ENCODE measurements at places on chromosomes 7 and 10.

DNA sequence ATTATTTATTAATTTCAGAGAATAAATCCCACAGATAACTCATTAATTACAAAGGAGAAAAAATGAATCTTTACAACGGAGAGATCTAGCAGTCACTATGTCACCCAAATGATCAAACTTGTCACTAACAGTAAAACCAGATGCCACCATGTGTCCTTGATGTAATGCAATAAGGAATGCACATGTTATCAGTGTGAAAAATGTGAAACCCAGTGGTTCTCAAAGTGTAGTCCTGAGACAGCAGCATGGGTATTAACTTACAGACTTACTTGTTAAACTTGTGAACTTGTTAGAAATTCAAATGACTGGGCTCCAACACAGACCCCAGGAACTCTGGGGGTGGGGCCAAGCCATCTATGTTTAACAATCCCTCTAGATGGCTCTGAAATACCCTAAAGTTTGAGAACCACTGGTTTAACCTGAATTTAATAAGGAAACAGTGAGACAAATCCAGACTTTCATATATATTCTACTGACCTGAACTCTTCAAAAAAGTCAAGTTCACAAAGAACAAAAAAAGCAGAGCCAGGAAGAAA lies 77.4 kb downstream of the RNLS start:
- no peak for DNase-seq

GRCh38 chr10:104339469-104340110 lies 1.3 kb upstream of the ITPRIP start:
- DNase-seq, result no peak

- DNase-seq, result no peak
Measured at GRCh38 chr7:16270844-16271243, 150.5 kb downstream of the CRPPA start.

- no peak for DNase-seq
Measured at GRCh38 chr7:2474813-2475677, 1.2 kb downstream of the GRIFIN start.

DNA sequence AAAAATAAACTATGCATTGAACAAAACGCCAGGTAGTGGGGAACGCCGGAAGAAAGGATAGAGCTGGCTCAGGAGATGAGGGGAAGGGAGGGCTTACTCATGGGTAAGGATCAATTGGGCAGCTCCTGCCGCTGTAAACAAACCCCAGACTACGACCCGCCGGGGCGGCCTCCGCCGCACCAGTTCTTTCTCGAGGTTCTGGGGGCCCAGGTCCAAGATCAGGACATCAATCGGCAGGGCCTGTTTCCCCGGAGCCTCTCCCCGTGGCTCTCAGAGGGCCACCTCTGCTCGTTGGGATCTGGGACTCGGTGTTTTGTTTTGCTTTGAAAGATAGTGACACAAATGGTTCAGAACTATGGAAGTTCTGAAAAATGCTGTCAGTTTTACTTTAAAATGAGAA lies 140.4 kb downstream of the ELFN1 start:
- DNase-seq, result no peak

DNA sequence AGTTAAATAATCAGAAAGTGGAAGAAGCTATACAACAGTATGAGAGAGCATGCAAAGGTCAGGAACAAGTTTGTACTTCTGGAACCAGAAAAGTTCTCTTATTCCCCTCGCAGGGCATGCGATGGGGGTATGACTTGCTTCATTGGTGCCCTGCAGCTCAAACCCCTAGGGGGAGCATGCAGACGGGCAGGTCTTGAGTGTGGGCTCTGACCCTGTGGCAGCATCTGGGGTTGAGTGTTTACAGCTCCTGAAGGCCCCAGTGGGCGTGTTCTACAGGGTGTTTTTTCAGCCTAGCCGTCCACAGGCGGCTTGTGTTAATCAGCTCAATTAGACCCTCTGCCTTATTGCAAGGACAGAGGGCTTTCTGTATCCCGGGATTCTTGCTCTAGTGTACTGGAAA lies 44.5 kb downstream of the KIF20B start:
- no peak for DNase-seq

DNA sequence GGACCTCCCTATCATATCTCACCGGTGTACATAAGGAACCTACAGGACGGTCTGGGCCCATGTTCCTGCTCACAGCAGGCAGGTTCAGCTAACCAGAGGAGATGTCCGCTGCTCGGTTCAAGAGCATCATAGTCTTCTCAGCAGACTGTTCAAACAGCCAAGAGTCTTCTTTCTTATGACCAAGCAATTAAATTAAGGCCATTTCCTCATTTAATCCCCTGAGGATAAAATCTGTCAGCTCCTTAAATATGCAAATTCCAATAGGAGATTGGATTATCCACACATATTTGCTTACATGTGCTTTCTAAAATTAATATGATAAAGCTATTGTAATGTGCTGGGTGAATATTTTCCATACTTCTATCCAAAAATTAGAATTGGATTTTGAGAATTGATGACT lies 59.7 kb downstream of the LMBR1 start:
- DNase-seq, result no peak

DNA sequence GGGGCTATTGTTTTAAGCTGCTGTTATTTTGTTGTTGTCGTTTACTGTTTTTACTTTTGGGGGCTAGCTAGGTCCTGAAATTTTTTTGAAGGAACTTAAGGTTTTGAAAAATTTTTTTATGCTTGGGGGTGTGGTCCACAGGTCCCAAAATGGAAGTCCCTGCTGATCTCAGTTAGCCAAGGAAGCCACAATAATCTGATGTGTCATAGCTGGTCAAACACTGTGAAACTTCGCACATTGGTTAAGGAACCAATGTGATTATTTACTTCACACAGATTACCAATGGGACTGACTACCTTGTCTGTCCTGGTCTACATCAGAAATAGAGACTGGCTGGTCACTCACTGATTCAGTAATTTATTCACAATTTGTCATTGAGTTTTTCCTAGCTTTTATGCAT lies 29.5 kb upstream of the HYCC1 start:
- no peak for DNase-seq

DNA sequence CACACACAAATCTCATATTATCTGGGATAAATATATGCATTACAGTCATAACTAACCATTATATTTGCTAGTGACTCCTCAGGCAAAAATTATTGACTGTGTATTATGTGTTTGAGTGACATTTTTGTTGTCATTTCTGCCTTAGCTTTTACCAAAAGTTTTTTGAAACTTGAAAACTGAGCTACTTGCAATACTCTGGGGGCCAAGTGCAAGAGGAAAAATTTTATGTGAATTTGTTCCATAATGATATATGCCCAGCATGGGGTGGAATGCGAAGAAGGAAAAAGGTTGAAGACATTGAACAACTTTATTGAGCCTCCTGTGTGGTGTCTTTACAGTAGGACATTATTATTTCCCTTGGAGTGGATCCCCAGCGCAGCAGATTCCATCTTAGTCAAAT lies 176.8 kb upstream of the FERD3L start:
- no peak for DNase-seq

DNA sequence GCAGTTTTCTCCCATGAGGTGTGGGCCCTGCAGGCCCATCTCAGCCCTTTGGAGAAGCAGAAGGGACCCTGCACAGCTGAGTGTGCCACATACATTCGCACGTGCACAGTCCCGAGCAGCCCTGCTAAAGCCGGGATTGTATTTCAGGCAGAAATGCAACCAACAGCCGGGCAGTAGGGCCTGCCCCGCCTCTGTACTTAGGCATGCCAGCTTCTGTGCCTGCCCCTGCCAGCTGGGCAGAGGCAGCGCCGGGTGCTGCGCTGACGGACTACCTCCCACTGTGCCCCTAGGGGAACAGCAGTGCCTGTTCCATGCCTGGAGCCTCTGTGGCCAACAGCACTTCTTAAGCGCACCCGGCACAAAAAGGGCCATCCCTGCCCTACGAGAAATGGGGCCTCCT lies 170.3 kb downstream of the NEURL1 start:
- DNase-seq, result no peak

DNA sequence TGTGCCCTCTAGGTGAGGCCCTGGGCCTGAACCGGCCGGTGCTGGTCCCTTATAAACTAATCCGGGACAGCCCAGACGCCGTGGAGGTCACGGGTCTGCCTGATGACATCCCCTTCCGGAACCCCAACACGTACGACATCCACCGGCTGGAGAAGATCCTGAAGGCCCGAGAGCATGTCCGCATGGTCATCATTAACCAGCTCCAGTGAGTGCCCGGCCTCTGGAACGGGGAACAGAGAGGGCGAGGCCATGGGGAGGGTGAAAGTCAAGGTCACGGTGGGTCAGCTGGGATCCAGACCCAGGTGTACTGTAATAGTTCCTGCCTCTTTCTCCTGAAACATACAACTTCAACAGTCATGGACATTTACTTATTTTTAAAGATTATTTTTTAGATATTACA lies 66.7 kb upstream of the GTF2I start:
- DNase-seq, result no peak

- no peak for DNase-seq
Measured at GRCh38 chr7:156458011-156458410, 182.6 kb upstream of the RNF32 start.

GRCh38 chr7:121302214-121302745 lies 26.5 kb upstream of the WNT16 start:
- no peak for DNase-seq

- DNase-seq, result no peak
Measured at GRCh38 chr10:127872871-127873600, 19.7 kb downstream of the CLRN3 start.

GRCh38 chr10:84948644-84949043 lies 620.3 kb downstream of the CCSER2 start:
- DNase-seq, result no peak

DNA sequence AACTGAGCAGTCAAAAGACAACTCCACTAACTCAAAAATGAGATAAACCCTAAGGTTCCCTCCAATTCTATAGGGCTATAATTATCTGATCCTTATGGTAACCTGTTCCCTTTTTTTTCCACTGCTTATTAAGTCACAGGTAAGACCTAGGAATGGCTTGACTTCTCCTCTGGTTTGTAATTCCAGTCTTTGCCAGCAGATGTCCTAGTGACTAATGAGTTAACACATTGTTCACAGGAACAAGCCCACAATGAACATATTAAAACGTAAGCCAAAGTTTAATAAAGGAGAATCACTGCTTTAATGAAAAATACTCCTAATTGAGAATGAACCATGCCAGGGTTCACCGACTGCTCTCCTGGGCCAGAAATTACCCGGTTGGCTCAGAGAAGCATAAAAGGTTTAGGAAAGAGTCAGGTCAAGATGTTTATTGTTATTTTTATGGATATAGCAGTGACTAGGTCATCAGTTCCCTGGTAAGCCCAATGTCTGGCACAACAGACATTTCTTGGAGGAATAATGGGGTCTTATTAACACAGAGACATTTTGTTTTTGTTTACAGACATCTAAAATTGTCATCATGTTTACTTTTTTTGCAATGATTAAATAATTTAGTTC lies 120.1 kb downstream of the ELAPOR2 start:
- no peak for DNase-seq

- DNase-seq, result no peak
Measured at GRCh38 chr10:122251459-122252255, 19.4 kb upstream of the BTBD16 start.

- no peak for DNase-seq
Measured at GRCh38 chr10:90138844-90139243, 437.5 kb downstream of the KIF20B start.

DNA sequence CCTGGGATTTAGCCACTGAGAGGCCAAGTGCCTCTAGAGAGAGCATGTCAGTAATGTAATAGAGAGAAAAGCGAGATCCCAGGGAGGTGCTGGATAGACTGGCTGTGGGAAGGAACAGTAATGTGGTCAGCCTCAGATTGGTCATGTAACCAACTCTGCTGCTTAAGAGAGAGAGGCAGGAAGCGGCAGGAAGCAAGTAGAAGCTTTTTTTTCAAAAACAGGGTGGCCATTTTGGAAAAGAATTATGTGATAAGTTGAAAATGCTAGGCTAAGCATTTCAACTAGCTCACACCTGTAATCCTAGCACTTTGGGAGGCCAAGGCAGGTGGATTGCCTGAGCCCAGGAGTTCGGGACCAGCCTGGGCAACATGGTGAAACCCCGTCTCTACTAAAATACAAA lies 3.7 kb upstream of the PCOLCE start:
- DNase-seq, result no peak

DNA sequence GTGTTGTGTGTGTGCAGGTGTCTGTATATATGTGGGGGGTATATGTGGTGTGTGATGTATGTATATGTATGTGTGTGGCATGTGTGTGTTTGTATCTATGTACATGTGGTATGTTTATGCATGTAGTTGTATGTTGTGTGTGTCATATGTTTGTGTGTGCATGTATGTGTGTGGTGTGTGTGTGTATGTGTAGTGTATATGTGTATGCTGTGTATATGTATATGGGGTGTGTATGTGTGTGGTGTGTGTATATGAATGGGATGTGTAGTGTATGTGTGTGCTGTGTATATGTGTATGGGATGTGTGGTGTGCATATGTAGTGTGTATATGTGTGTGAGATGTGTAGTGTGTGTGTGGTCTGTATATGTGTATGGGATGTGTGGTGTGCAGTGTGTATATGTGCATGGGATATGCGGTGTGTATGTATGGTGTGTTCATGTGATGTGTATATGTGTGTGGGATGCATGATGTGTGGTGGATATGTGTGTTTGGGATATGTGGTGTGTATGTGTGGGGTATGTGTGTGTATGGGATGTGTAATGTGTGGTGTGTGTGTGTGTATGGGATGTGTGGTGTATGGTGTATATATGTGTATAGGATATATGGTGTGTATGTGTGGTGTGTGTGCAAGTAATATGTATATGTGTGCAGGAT lies 30.0 kb downstream of the IKZF1 start:
- DNase-seq, result no peak

DNA sequence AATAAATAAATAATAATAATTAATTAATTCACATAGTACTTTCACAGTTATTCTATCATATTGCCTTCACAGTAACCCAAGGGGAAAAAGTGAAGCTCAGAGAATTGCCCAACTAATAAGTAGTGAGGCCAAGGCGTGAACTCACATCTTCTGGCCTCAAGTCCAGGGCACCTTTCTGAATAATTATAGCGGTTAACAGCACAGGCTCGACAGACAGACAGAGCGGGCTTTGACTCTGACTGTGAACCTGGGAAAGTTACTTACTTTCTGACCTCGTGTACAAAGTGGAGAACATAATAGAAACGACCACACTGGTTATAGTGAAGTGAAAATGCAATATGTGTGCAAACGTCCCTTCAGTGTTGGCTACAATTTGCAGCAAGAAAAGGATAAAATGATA lies 5.7 kb upstream of the SMKR1 start:
- no peak for DNase-seq

DNA sequence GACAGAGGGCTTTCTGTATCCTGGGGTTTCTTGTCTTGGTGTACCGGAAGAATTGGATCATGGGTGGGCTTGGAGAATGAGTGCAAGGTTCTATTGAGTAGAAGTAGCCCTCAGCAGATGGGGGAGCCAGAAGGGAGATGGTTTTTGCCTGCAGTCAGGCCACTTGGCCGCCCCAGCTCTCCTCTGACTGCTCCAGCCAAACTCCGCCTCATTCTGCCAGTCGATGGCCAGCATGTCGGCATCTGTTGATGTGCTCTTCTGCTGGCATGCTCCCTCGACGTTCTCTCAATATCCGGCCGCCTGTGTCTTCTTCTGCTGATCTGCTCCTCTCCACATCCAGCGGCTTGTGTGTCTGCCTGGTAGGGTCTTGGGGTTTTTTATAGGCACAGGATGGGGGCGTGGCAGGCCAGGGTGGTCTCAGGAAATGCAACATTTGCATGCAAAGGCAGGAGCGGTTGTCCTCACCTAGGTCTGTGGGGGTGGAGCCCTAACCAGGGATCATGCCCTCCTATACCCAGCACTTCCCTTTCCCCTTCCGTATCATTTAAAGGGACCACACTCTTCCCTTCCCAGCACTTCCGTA lies 40.2 kb upstream of the TNS3 start:
- no peak for DNase-seq

- DNase-seq, result no peak
Measured at GRCh38 chr10:81405399-81405798, 469.6 kb upstream of the NRG3 start.

GRCh38 chr7:32335107-32335506 lies 155.1 kb downstream of the LSM5 start:
- DNase-seq, result no peak
